ENCODE measurements at places on chromosomes 1 and 21. TPM values are rescaled to one million over a fixed set of nuclear protein-coding genes. Genes with fewer than 3 reads are reported as not detected.

Gene GJC2
- total RNA-seq, result 5.0 TPM

Gene SPRR4
- not detected for total RNA-seq

Gene NFIA
- total RNA-seq, result 12.4 TPM

Gene LAPTM5
- 39.9 TPM for total RNA-seq

Gene BARHL2
- total RNA-seq, result not detected

Gene IGSF3
- total RNA-seq, result 29.4 TPM
